ENCODE measurements at places on chromosomes 2 and 18.

DNA sequence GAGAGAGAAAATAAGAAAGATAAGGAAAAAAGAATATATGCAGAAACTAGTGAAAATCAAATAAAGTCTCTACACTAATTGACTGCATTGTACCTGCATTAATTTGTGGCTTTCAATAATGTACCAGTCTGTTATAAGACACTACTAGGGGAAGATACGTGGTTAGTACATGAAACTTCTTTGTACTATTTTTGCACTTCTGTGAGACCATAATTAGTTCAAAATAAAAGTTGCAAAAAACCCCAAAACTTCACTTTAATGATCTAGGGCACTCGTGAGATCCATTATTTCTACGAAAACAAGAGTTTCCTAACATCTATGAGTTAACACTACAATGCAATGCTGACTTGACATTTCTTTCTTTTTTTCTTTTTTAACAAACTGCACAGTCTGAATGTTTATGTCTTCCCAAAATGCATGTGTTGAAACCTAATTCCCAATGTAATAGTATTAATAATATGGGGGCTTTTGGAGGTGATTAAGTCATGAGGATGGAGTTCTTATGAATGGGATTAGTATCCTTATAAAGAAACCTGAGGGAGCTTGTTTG is 162.8 kb upstream of the LRRTM1 start:
- no peak for DNase-seq

GRCh38 chr2:122218596-122218995 is 463.1 kb downstream of the TSN start:
- no peak for DNase-seq

- DNase-seq: no peak
Observed at GRCh38 chr2:156349161-156349560, 16.6 kb upstream of the NR4A2 start.

DNA sequence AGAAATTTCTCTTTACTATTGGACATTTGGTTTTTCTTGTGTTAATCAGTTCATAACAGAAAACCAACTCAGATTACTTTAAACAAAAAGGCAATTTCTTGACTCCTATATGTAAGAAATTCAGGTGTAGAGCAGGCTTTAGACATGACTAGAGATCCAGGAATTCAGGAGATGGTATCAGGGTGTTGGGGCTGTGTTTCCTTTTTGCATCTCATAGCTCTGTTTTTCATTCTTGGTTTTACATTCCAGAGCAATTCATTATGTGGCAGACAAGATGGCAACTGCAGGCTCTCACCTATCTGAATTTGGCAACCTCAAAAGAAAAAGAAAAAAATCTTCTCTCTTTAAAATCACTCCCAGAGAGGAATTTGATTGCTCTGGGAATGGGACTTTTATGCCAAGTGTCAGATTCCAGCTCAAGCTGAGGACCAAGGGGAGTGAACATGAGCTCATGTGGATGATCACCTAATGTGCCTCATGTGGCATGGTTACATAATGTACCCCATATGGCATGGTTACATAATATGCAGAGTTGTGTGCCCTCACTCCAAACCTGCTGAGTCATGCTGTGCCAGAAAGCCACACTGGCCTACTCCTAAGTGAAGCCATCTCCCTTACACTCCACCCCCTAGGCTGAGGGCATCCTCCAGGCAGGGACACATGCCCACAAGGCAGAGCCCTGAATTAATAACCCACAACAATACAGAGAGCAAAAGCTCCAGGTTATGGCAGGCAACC is 282.7 kb downstream of the MBD2 start:
- no peak for DNase-seq

GRCh38 chr2:10260130-10260529 is 42.6 kb upstream of the HPCAL1 start:
- DNase-seq: no peak

DNA sequence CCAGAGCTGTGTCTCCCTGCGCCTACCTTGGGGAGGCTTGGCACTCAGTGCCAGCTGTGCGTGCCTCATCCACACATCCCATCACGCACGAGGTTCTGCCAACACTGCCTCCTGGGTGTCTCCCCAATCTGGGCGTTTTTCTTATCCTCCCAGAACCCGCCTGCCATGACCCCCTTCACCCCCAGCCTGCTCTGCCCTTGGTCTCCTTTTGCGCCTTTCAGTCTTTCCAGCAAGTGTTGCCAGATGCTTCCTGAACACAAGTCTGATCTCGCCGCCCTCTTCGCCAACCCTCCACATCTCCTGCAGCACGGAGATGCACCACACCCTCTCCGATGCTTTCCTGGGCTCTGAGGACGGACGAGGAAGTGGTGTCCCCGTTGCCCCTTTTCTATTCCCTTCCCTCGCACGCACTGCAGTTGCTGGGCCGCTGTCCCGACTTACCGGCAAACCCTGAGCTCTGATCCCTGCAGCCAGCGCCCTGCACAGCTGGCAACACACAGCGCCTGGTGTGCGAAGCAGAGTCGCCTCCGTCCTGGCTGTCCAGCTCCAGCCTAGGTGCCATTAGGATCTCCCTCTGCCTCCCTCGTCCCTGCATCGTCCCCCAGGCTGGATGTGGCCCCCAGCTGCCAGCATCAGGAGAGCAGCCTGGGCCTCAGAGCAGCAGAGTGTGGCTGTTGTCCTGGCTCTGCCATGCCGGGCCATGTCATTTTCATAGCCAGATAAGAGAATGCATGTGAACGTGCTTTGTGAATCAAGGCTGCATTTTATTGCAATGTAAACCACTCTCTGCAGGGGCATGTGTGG is 22.6 kb upstream of the ALLC start:
- no peak for DNase-seq

DNA sequence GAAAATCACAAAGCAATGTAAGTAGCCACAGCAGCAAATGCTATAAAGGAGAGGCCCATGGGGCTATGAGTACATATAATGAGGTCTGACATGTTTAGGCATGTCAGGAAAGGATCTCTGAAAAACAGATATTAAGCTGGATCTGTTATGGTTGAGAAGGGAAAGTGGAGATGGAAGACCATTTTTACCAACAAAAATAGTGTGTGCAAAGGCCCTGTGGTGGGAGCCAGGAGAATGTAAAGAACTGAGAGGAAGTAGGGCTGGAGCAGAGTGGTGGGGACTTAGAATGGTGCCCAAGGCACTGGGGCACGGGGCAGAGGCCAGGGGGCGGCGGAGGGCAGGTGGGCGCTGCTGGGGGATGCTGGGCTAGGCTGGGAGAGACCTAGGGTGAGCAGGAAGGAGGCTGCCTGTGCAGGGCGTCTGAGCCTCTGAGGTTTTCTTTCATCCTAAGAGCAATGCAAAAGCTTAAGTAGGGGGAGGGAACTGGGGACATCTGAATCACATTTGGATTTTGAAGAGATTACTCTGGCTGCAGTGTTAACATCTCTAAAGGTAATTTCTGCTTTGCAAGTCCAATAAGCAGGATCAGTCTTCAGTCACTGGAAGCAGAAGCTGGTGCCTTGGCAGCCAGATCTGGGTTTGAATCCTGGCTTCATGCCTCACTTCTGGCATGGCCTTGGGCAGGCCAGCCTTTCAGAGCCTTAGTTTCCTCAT is 4.9 kb upstream of the AGFG1 start:
- DNase-seq: no peak

GRCh38 chr2:1601471-1602277 is 142.6 kb downstream of the PXDN start:
- DNase-seq: peak; percentile 64

GRCh38 chr18:32264401-32264800 is 74.6 kb downstream of the MEP1B start:
- DNase-seq: no peak

GRCh38 chr18:49731860-49732311 is 81.4 kb downstream of the ACAA2 start:
- DNase-seq: no peak

DNA sequence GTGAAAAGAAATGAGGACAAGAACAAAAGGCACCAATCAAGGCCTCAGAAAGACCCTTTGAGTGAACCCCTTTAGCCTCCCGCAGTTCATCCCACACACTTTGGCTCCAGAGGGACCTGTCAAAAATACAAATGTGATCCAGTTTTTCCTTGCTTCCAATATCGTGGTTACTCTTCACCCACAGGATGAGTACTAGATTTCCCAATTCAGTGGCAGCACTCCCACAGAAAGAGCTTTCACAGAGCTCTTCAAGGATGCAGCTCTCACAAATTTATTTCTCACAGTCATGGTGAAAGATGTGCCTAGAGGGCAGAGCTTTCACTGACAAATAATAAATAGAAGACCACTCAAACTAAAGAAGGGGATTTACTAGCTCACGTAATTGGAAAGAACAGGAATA is 3.0 kb upstream of the GFPT1 start:
- DNase-seq: no peak

DNA sequence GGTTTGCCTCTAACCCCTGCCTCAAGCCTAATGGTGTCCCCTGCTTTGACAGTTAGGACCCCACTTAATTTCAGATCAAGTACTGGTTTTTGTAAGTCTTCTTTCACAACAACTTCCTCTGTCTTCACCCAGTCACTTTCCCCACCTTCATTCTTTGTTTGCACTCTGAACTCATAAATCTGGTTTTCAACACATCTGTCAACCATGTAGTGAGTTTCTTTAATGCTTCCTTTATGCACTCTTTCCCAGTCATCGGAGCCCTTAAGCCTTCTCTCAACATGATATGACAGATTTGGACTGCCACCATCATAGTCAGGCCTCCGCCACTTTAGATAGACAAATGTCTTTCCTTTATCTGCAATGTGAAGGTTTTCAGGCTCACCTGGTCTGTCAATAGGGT is 109.1 kb downstream of the PLEKHA3 start:
- DNase-seq: no peak

- DNase-seq: no peak
Observed at GRCh38 chr2:240355962-240356361, 79.5 kb upstream of the GPC1 start.

DNA sequence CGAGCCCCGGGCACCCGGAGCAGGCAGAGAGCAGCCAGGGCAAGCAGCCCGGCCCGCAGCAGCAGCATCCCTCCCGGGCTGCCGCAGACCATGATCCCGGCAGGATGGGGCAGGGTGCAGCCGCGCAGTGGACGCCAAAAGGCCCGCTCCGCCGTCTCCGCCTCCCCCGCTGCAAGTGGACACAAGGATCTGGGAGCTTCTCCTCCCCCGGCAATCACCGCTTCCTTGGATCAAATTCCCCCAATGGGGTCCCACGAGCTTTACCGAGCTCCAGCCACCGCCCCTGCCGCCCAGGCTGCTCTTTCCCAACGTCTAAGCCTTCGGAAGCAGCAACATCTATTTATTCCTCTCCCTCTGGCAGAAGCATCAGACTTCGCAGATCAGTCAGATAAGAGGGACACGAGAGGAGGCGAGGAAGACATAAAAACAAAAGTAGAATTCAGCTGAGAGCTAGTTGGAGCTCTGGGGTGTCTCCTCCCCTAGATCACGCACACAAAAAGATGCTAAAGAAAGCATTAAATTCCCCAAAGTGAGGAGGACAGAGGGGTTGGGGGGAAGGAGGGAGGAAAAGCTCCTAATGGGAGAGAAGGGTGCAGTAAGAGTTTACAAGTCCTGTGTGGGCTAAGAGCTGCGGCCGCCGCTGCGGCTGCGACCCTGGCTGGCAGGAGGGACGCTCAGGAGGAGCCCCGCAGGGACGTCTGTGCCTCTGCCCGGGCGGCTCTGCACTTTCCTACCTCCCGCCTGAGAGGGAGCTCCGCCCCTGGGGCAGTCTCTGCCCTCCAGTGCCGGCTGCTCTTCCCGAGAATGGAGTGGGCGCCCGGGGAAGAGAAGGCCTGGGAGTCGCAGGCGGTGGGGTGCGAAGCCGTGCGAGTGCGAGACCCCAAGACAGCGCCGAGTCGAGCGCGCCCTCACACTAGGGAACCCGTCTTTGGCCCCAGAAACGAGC is at the start of gene FRZB:
FRZB (minus strand) TSS at position 177 of the 946 bp plus-strand sequence; CDS start at position 92, 85 bp downstream.
- DNase-seq: peak; percentile 80

GRCh38 chr18:67794521-67794920 is 278.0 kb upstream of the DSEL start:
- DNase-seq: no peak

- DNase-seq: no peak
Observed at GRCh38 chr2:217438821-217439220, 564.0 kb downstream of the TNS1 start.

DNA sequence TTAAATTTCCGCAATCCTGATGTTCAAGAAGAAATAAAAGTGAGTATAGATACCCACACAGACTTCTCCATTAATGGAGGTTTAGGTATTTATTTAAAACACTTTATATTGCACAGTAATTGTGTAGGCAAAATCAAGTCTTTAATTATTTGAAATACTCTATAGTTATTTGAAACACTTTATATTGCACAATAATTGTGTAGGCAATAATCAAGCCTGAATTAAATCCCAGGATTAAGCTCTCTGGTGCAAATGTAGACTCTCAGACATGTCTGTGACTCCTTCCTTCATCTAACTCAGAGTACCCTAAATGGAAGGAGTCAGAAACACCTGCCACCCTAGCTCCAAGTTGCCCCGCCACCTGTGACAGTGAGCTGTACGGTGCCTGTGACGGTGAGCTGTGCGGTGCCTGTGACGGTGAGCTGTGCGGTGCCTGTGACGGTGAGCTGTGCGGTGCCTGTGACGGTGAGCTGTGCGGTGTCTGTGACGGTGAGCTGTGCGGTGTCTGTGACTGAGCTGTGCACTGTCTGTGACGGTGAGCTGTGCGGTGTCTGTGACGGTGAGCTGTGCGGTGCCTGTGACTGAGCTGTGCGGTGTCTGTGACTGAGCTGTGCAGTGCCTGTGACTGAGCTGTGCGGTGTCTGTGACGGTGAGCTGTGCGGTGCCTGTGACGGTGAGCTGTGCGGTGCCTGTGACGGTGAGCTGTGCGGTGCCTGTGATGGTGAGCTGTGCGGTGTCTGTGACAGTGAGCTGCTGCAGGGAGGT is 11.0 kb downstream of the SLC3A1 start:
- no peak for DNase-seq

GRCh38 chr18:52903857-52904256 is 563.9 kb downstream of the DCC start:
- no peak for DNase-seq

DNA sequence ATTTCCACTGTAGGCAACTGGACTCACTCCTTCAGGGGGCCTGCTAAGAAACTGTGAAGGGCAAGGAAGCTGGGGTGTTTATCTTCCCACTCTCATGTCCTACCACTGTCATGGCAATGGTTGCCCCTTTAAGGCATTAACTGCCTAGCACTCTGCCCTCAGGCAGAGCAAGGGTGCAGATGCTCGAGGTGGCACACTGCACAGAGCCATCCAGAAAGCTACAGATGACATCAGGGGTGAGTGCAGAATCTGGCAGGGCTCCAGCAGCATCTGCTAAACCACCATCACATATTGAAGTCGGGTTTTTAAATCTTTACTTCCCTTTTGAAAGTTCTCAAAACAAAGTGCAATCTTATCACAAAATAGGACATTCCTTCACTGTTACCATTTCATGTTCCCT is 75.4 kb downstream of the RAPGEF4 start:
- no peak for DNase-seq

All from ovary (tissue), 10 donors.